ENCODE measurements at places on chromosomes 12 and 14.

- no peak for DNase-seq
Measured at GRCh38 chr14:59454139-59454538, 11.0 kb downstream of the GPR135 start.

DNA sequence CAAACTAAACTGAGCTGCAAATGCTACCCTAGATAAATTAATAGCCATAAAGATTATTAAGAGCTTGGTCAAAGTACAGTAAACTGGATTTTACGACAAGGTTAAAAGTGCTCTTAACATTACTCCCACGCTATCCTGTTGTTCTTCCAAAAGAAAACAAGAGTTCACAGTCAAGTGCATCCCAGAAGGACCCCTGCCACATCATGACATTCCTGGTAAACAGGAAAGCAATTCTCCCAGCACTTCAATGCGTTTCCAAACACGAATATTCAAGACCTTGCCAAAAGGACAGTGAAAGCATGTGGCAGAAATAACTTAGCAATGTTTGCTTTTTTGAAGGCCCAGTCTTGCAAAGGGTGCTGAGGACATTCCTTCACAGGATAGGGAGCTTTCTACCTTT is 11.2 kb downstream of the SPRING1 start:
- DNase-seq = no peak

GRCh38 chr12:13204428-13204827 is 7.9 kb downstream of the EMP1 start:
- no peak for DNase-seq

- DNase-seq = peak; percentile 93
Measured at GRCh38 chr12:104303538-104304151, at the start of gene EID3. TSS of gene EID3 (plus strand) at chr12:104303739. CDS start at chr12:104303935, 196 bp downstream.

GRCh38 chr12:64187370-64187769 is 34.7 kb downstream of the KICS2 start:
- DNase-seq = no peak

GRCh38 chr14:31059152-31059924 is 33.2 kb upstream of the STRN3 start:
- peak; percentile 49 for DNase-seq

DNA sequence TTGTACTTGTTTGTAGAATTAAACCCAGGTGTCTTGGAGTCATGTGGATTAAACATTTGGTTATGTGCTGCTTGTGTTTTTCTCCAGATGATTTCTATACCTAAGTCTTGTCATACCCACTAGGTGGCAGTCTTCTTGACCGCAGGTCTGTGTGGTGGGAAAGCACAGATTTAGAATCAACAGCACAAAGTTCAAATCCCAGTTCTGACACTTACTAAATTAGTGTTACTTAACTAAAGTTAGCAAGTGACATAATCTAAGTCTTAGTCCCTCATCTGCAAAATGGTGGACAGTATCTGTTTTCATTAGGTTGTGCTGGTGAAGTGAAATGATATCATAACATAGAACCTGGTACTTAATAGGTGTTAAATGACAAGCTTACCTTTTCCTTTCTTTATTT is 151.0 kb upstream of the ARHGAP5 start:
- no peak for DNase-seq

DNA sequence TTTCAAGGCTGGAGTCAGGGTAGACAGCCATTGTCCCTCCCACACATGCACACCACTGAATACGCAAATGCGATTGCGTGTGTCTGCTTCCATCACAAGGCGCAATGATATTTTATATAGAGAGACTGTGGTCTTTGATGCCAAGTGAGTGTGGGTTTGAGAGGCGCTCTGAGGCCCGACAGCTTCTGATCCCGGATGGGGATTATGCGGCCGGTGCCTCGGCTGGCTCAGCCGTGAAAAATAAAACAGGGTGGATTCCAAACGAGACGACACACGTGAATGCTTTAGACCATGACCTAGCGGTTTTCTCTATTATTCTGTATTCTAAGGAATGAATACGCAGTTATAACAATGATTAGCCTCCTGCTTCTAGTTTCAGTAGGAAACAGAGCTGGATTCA is 72.5 kb downstream of the TMEM132D start:
- DNase-seq = no peak

- no peak for DNase-seq
Measured at GRCh38 chr14:91987192-91987591, 39.7 kb upstream of the FBLN5 start.

DNA sequence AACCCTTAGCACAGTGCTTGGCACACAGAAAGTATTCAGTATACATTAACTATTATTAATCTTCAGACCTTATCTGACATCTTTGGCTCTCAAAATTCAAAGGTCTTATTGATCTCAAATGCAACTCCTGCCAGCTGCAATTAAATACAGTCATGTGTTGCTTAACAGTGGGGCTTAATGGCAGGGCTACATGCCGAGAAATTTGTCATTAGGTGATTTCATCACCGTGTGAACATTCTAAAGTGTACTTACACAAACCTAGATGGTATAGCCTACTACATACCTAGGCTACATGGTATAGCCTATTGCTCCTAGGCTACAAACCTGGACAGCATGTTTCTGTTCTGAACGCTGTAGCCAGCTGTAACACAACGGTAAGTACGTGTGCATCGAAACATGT is 156.3 kb upstream of the TMCC3 start:
- no peak for DNase-seq

DNA sequence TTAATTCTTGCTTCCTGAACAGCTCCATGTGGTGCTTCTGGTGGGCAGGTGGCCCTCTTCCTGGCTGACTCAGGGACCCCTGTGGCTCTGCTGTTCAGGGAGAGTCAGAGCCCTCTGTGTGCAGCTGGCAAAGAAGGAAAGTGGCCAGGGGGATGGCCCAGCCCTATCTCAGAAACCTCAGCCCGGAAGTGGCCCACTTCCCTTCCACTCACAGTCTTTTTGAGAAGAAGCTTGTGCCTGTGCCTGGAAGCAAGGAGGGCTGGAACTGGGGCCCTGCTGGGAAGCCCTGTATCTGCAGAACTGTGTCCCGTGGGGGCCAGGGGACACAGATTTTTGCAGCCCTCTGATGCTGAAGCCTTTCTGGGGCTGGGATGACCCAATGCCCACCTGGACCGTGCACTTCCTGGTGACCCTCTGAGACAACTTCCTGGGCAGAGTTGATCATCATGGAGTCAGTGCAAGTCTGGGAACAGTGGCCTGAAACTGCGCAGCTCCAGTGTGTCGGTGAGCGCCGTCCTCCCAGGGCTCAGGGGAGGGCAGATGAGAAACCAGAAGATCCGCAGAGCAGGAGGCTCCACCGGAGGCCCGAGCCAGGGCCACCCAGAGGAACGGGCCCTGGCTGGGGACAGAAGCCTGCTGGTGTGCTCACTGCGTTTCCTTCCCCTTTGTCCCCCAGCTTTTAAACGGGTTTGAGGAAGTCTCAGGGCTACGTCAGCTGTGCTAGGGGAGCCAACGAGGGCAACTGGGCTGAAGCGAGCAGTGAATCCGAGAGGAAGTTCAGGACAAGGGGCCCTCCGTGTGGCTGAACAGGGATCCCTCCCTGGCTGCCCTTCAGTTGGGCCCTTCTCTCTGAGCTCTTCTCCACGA is 217.4 kb upstream of the RTL1 start:
- DNase-seq = peak; percentile 42
